Sigmoid colon (tissue), 7 donors: ENCODE measurements at places on chromosomes 13 and 19.
A peak's percentile ranks its signal among the peaks of the same experiment; 100 is the strongest.

- H3K27ac ChIP-seq = peak overlapping the region; percentile 64
- no peaks in the 10 kb centered on the region for H3K4me1 ChIP-seq
- no peak overlapping the region for H3K4me3 ChIP-seq
- peak; percentile 67 for DNase-seq
- no peaks in the 10 kb centered on the region for H3K27me3 ChIP-seq
These were observed 32.4 kb downstream of the RASA3 start for GRCh38 chr13:114099918-114100445.

GRCh38 chr19:44623080-44623479 lies 9.7 kb downstream of the IGSF23 start:
- no peak for DNase-seq
- H3K4me3 ChIP-seq = no peak overlapping the region
- no peak overlapping the region for H3K27ac ChIP-seq
- H3K27me3 ChIP-seq = no peaks in the 10 kb centered on the region
- no peaks in the 10 kb centered on the region for H3K4me1 ChIP-seq

DNA sequence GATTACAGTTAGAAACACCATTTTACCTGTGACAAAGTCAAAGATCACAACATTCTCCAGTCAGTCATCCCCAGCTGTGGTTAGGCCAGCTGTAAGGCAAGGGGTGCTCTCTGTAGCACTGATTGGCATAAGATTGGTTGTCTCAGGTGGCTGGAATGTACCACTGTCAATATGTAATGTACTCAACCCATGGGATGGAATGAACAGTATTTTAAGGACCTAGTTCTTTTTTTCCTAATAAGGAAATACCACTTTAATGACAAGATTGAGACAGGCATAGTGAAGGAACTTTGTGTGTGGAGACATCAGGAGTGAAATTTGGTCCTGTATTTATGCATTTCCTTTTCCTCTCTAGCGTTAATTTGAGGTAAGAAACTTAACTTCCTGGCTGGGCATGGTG lies 310.7 kb downstream of the ITGBL1 start:
- H3K36me3 ChIP-seq = no peaks in the 10 kb centered on the region
- no peaks in the 10 kb centered on the region for H3K4me1 ChIP-seq
- H3K4me3 ChIP-seq = no peak overlapping the region
- H3K27ac ChIP-seq = no peak overlapping the region

DNA sequence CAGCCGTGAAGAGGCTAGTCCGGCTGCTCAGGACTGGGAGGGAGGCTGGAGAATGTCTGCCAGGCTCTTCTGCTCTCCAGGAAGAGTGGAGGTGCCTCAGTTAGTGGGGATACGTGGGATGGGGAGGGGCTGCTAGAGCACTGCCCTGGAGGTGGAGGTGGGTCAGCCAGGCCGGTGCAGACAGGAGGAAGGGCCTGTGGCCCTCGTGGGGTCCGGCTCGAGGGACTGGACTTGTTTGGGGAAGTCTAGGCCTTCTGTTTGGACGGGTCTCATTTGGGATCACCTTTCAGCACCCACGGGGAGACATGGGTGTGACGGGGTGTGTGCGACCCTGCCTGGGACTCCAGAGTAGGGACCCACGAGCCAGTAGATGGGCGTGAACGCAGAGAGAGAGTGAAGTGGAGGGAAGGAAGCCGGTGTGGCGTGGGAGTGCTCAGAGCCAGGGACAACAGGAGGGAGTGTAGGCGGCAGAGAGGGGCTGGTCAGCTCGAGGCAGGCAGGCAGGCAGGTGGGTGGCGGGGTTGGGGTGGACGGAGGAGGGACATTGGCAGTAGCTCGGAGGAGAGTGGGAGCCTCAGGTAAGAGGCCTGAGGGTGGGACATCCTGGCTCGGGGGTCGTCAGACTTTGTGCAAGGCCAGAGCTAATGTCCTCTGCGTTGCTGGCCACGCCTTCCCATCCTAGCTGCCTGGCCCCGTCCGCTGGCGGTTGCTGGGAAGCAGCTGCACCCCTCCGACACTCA lies 11.5 kb downstream of the EPN1 start:
- no peaks in the 10 kb centered on the region for H3K4me1 ChIP-seq
- no peaks in the 10 kb centered on the region for H3K27me3 ChIP-seq
- H3K4me3 ChIP-seq = no peak overlapping the region
- no peak for DNase-seq
- H3K36me3 ChIP-seq = peaks cover 29% of the 10 kb centered on the region

GRCh38 chr13:97382276-97382675 lies 51.7 kb upstream of the RAP2A start:
- H3K4me1 ChIP-seq = peaks cover 13% of the 10 kb centered on the region
- H3K36me3 ChIP-seq = no peaks in the 10 kb centered on the region
- no peak overlapping the region for H3K4me3 ChIP-seq
- no peak for DNase-seq
- no peak overlapping the region for H3K27ac ChIP-seq
- H3K27me3 ChIP-seq = no peaks in the 10 kb centered on the region

DNA sequence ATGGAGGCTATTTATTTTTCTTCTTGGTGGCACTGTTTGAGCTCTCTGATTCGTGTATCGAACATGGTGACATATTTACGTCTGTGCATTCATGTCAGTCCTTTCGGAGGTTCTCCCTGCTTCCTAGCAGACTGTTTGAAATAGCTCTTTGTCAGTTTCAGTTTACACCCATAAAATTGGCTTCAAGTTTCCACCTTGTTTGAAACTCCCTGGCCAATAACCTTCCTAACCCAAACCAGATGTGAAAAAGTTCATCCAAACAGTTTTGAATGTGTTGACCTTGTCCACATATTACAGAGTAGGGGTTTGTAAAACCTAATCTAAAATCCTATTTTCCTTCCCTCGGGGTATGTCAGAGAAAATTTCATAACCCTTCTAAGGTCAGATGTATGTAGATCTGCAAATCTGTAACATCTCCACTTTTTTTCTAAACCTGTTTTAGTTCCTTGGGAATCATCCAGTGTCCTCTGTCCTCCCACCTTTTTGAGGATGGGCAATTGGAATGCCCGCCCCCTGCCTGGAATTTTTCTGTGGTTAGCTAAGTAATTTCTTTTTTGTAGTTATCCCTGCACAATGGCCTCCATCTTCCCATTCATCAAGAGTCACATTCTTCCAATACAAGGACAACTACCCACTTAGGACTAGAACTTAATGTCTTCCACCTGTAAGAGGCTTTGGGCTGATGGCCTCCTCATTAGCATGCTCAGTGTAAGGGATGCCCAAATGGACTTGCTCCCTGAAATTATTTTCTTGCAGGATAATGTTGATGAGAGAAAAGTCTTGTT lies 499.8 kb downstream of the GPC6 start:
- H3K36me3 ChIP-seq = no peaks in the 10 kb centered on the region
- no peaks in the 10 kb centered on the region for H3K27me3 ChIP-seq
- no peaks in the 10 kb centered on the region for H3K4me1 ChIP-seq
- DNase-seq = no peak
- H3K27ac ChIP-seq = no peak overlapping the region

- DNase-seq = no peak
- no peak overlapping the region for H3K27ac ChIP-seq
- no peaks in the 10 kb centered on the region for H3K27me3 ChIP-seq
- H3K4me3 ChIP-seq = no peak overlapping the region
- no peaks in the 10 kb centered on the region for H3K36me3 ChIP-seq
- H3K4me1 ChIP-seq = peaks cover 26% of the 10 kb centered on the region
These were observed 16.6 kb upstream of the GATAD2A start for GRCh38 chr19:19388568-19389555.

GRCh38 chr13:36059321-36059720 lies 71.9 kb downstream of the DCLK1 start:
- no peak overlapping the region for H3K4me3 ChIP-seq
- H3K27ac ChIP-seq = no peak overlapping the region
- no peaks in the 10 kb centered on the region for H3K36me3 ChIP-seq

- no peaks in the 10 kb centered on the region for H3K36me3 ChIP-seq
- H3K27ac ChIP-seq = no peak overlapping the region
- H3K27me3 ChIP-seq = no peaks in the 10 kb centered on the region
- DNase-seq = no peak
These were observed 56.2 kb upstream of the ARHGEF7 start for GRCh38 chr13:111058796-111059506.
